ENCODE measurements at places on chromosomes 4 and X.

- DNase-seq = no peak
Measured at GRCh38 chrX:150005027-150005426, 66.7 kb upstream of the EOLA2 start.

DNA sequence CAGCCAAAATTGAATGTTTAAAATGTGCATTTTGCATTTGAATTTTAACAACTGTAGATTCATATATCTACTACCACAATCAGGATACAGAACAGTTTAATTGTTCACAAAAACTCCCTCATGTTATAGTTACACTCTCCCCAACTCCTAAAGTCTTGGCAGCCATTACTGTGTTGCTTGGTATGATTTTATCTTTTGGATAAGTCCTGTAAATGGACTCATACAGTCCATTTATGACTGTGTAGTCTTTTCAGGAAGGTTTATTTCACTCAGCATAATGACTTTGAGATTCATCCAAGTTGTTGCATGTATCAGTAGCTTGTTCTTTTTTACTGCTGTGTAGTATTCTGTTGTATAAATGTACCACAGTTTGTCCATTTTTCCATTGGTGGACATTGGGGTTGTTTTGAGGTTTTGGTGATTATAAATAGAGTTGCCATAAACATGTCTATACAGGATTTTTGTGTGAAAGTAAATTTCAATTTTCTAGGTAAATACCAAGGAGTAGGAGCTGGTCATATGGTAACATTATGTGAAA, 9.9 kb downstream of the FAM193A start:
- no peak for DNase-seq

- no peak for DNase-seq
Measured at GRCh38 chr4:183348706-183349659, 26.8 kb upstream of the CLDN24 start.

DNA sequence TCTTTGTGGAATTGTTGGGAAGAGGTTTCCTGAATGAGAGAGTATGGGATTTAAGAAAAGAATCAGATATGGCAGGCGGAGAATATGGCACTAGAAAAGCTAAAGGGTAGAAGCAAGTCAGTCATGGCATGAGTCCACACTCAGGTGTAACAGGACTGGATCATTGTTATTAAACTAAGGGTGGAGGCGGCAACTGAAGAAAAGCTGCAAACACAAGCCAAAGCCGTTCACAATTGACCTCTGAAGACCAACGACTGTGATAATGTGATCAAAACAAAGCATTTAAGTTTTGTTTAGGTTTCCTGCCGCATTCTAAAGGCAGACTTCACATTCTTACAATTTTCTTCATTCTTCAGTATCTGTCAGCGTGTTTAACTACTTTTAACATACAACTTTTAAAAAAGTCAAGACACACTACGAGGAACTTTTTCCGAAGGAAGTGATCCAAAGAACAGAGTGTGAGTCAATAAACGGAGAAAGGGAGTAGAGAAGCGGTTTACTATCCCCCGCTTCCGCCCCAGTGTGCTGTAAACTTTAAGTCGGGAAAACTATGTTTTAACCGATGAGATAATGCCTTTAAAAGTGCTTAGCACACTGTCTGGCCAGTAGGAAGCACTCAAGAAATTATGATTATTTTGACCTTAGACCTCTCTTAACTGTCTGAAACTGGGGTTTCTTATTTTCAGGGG, 909 bp upstream of the SLAIN2 start:
- no peak for DNase-seq

GRCh38 chr4:9608300-9608699, 164.1 kb downstream of the DEFB131A start:
- no peak for DNase-seq

- DNase-seq = peak; percentile 58
Measured at GRCh38 chr4:89158884-89159503, 47.7 kb downstream of the TIGD2 start.

GRCh38 chr4:130359542-130359941, 1263.6 kb downstream of the C4orf33 start:
- no peak for DNase-seq

GRCh38 chrX:31480696-31481095, 408.9 kb upstream of the FTHL17 start:
- DNase-seq = no peak

DNA sequence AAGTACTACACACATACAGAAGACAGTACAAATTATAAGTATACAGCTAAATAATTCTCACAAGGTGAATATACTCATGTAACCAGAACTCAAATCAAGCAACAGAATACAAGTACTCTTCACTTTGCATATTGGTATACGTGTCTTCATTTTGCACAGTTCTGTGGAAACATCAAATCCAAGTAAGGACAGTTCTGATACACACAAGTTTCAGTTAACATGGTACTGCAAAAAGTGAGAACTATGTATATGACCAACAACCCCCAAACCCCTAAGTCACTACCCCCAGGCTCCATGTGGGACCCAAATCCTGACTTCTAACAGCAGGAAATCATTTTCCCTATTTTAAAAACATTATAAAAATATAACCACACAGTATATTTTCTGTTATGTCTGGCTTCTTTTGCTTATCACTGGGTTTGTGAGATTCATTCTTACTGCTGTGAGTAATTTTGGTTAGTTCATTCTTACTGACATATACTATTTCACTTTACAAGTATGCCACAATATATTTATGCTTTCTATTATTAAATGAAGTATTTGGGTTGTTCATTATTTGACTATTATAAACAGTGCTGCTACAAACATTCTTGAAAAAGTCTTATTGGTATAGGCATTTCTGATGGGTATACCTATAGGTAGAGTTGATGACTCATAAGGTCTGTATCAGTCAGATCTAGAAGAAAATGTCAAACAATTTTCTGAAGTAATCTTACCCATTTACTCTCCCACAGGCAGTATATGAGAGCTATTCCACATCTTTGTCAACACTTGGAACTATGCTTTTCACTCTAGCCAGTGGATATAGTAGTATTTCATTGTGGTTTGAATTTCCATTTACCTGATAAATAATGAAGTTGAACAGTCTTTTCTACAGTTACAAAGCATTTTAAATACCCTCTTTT, 47.0 kb downstream of the SCLT1 start:
- no peak for DNase-seq

GRCh38 chrX:350534-351323, 32.1 kb upstream of the GTPBP6 start:
- DNase-seq = no peak

GRCh38 chrX:129808158-129808828, 28.5 kb downstream of the SASH3 start:
- DNase-seq = no peak

DNA sequence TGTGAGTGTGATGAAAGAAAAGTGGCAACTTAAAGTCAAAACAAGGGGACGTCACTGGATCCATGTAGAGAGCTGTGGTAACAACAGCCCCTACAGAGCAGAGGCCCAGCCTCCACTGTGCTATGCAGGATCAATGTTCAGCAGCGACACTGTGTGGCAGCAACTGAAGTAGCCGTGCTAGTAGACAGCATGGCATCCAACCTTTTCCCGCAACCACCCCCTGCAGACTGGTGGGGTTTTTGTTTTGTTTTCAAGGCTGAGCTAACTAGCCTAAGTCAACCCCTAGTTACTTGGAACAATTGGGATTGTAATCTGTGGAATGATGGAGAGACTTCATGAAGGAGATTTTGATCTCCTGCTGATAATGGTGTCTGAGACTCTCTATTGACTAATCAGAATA, 44.4 kb upstream of the PPARGC1A start:
- no peak for DNase-seq

DNA sequence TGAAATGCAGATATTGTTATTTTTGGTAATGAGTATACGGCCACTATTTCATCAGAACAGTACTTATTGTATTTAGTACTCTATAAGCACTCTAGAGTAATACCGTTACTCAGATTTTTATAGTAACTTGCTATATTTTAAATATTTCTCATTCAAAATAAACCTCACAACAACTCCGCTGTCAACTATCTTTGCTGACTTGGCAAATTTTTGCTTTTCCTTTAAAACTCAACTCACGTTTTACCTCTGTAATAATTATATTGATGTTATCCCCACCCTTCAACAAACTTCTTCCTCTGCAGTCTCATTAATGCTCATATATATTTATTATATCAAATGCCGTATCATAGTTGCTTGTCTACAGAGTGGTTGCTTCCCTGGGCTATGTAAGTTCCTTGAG, 9.0 kb downstream of the JCHAIN start:
- DNase-seq = no peak

GRCh38 chrX:148363471-148364235, 136.8 kb upstream of the AFF2 start:
- no peak for DNase-seq

- no peak for DNase-seq
Measured at GRCh38 chr4:122423246-122423645, 33.3 kb downstream of the IL2 start.

DNA sequence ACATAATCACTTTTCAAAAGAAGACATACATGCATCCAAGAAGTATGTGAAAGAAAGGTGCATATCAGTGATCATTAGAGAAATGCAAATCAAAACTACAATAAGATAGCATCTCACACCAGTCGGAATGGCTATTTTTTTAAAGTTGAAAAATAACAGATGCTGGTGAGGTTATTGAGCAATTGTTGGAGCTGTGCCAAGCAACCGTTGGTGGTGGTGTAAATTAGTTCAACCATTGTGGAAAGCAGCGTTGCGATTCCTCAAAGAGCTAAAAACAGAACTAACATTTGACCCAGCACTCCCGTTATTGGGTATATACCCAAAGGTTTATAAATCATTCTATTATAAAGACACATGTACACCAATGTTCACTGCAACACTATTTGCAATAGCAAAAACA, 14.2 kb downstream of the COX7B2 start:
- DNase-seq = no peak
